ENCODE measurements at places on chromosomes 2 and 18.

DNA sequence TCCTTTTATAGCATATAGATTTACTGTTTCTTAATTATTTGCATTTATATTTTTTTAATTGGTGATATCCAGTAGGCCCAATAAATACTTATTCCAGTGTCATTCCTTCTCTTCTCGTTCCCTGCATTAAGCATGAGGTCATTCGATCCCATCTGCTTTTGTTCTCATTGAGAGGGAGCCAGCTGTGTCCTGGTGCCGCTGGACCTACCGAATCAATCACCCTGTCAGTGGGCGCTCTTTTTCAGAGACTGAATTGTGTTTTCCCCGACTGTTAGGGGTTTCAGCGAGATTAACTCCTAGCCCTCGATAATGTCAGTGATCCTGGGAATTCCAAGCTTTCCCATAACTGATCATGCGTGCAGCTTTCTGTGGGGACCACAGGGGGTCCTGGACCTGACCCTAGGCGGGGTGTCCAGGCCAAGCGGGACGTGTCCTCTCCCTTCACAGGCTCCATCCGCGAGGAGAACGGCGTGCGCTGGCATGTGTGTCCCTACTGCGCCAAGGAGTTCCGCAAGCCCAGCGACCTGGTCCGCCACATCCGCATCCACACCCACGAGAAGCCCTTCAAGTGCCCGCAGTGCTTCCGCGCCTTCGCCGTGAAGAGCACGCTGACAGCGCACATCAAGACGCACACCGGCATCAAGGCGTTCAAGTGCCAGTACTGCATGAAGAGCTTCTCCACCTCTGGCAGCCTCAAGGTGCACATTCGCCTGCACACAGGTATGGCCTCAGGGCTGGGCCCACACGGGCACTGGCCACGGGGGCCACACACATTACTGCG lies 72.4 kb downstream of the ZNF236 start:
- DNase-seq, result no peak

GRCh38 chr18:36281936-36282335 lies 15.6 kb upstream of the FHOD3 start:
- DNase-seq, result no peak

DNA sequence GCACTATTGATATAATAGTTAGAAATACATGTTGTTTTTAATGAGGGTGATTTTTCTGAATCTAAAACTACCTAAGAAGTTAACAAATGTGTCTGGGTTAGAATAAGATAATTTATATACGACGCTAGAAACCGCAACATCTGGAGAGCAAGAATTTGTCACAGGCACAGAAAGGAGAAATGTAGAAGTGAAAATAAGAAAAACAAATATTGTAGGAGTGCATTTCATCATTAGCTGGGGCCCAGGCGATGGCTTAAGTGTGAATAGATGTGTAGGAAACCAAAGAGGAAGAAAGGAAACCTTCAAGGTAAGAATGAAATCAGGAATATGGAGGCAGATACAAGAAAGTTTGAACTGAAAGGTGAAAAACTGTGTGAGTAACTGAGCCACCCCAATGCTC lies 90.3 kb downstream of the LRP2 start:
- no peak for DNase-seq

- no peak for DNase-seq
Observed at GRCh38 chr2:12176623-12177454, 430.4 kb downstream of the LPIN1 start.

- no peak for DNase-seq
Observed at GRCh38 chr2:37779611-37780386, 108.4 kb upstream of the CDC42EP3 start.

- no peak for DNase-seq
Observed at GRCh38 chr2:219851169-219851568, 223.7 kb downstream of the SLC4A3 start.

DNA sequence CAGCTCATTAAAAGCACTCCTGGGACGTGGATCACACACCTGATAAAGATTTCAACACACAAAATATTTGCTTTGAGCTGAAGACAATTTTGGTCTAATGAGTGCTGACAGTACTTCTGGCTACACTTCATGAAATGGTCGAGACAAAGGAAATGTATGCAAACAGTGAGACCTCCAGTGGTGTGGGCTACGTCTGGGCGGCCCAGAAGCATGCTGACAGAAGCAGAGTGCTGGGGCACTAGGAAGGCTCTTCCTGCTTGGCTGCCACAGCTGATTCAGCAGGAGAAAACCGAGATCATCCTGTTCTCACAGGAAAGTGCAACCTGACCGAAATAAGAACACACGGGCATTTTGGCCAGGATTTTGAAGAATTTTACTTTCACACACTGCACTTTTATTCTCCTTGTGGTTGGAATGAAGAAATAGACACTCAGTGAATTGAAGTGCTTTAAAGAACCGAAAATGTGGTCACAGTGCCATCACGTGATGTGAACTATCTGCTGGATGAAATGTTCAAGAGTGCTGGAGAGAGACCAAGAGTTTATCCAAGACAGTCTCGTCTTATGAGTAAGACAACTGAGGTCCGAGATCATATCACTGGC lies 149.5 kb downstream of the CCBE1 start:
- DNase-seq, result no peak

DNA sequence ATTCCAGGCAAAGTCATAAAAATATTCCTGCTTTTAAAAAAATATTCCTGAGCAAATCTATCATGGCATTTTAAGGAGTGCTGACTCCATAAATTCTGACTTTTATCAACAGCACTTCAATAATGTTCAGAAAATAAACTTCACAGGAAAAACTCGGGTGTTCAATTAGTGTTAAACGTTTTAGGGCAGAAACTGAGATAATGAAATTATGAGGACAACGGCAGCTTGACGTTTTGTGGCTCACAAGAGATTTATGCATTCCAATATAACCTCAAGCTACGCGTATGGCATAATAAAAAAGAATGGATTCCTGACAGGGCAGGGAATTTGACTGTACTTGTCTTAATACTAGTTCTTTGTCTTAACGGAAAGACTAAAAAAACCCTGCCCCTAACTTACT lies 133.2 kb downstream of the ICOS start:
- no peak for DNase-seq

GRCh38 chr2:227198866-227199265 lies 34.4 kb downstream of the COL4A3 start:
- DNase-seq, result no peak

DNA sequence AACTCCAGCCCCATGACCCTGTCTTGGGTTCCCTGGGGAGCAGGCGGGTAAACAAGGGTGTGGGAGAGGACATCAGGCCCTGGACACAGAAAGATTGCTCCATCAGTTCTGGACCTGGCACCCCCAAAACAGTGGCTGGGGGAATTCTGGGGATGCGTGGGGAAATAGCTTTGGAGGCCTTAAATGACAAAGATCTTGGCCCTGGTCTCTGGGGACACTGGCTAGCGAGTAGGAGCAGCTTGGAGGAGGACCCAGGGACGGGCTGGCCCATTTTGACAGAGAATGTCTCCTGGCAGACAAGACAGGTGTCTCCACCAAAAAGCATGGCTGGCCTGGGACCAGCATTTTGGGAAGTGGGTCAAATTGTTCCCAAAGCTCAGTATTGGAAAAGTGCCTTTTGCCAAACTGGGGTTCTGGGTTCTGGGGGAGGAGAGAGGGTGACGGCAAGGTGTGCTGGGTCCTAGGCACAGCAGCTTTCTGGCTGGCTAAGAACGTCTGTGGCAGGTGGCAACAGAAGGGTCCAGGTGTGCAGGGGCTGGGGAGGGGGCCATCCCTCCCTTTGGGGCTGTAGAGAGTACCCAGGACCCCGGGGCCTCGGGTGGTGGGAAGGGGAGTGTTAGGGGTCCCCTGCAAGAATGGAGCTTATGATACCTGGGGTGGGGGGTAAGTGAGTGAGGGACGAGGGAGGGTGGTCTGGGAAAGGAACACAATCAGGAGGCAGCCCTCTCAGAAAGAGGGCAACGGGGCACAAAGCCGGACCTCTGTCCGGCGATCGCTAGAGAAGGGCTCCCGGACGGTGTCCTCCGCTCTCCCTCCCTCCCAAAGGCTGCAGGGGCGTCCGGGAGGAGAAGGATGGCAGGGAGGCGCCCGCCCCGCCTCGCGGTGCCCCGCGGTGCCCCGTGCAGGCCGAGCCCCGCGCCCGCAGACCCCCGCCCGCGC lies 556 bp downstream of the CYRIA start:
- DNase-seq, result no peak

Data from activated CD4-positive, alpha-beta T cell treated with anti-CD3 and anti-CD28 coated beads, Interleukin-2, amount 10 ng/mL, durations not matched to agents 7 days and 5 days (primary cell).